Stimulated activated CD4-positive, alpha-beta T cell treated with anti-CD3 and anti-CD28 coated beads, Interleukin-2, amount 100 ng/mL, for 4 hours (primary cell): ENCODE measurements at places on chromosomes 11 and 22.

GRCh38 chr22:45692549-45692948 is 20.9 kb downstream of the ATXN10 start:
- no peak for DNase-seq

GRCh38 chr22:30227438-30228228 is 18.9 kb downstream of the LIF start:
- DNase-seq: no peak

- no peak for DNase-seq
Observed at GRCh38 chr11:6385046-6385777, 5.1 kb upstream of the SMPD1 start.

GRCh38 chr22:45583504-45583903 is 80.8 kb downstream of the FBLN1 start:
- DNase-seq: no peak

- no peak for DNase-seq
Observed at GRCh38 chr22:38296372-38296771, 20.9 kb downstream of the CSNK1E start.

DNA sequence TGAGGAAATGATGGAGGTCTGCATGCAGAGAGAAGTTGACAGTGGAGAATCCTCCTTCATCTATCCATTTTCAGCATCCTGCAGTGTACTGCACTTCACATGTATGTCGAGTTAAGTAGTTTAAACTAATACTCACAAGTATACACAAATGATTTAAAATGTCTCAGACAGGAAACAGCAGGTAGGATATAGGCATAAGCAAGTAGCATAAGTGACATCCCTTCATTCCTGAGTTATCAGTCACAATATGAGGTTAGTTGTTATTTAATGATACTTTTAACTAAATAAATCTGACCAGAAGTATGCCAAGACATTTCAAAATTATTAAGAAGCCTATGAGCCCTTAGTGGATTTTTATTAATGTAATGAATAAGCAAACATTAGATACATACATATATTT is 37.4 kb downstream of the MTMR2 start:
- no peak for DNase-seq

DNA sequence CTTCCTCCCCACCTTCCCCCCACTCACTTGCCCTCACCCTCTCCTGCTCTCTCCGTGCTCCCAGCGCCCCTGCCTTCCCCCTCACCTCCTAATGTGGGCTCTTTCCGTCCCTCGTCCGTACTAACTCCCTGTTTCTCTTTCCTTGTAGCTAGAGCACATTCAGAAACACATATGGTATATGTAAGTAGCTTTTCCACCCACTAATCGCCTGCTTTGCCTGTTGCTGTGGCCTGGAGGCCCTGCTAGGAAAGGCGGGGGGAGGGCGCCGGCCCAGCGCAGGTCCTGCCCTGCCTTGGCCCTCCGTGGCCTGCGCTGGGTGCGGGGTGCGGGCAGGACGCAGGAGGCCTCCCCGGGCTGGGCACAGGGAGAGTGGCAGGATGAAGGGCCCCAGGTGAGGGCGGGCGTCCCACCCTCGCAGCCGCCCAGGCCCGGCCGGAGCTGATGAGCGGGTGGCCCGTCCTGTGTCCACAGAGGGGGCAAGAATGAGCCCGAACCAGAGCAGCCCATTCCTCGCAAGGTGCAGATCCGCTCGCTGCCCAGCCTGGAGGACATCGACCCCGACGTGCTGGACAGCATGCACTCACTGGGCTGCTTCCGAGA is 41.7 kb downstream of the MOB2 start:
- DNase-seq: no peak

DNA sequence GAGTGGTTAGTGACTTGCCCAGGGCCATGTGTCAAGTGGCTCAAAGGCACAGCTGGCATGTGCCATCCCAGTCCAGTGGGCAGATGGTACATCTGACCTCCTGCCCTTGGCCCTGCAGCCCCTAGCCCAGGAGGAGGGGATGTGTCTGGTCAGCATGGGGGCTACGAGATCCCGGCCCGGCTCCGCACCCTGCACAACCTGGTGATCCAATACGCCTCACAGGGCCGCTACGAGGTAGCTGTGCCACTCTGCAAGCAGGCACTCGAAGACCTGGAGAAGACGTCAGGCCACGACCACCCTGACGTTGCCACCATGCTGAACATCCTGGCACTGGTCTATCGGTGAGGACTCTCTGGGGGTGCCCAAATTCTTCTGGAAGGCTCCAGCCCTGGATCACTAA is 5.7 kb upstream of the RAB1B start:
- no peak for DNase-seq

DNA sequence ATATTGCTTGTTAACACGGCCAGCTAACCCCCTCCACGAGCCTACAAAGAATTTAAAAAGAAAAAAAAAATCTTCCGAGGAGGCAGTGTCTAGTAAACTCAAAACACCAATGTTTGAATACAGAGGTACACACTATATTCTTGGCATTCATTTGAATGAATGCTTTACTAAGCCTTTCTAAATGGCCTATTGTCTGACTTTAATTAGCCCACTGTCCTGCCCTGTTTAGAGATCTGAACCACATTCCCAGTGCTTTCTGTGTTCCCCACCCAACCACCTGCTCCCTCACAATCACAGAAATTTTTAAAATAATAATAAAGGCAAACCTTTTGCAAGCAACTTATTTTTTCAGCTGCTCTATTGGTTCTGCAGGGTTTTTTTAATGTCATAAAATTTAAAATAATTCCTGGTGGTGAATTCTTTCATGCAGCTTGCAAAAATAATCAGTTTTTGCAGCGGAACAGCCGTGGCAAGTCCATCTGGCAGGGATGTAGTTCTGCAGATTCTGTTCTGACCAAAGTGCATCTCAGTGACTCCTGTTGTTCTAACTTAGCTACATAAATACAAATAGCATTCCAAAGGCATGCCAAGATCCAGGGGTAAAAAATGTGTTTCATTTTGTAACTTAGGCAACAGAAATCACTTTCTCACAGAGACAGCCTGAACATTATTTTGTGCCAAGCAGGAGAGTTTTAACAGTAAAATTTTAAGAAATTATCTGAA is 23.8 kb downstream of the POU2AF2 start:
- DNase-seq: no peak

DNA sequence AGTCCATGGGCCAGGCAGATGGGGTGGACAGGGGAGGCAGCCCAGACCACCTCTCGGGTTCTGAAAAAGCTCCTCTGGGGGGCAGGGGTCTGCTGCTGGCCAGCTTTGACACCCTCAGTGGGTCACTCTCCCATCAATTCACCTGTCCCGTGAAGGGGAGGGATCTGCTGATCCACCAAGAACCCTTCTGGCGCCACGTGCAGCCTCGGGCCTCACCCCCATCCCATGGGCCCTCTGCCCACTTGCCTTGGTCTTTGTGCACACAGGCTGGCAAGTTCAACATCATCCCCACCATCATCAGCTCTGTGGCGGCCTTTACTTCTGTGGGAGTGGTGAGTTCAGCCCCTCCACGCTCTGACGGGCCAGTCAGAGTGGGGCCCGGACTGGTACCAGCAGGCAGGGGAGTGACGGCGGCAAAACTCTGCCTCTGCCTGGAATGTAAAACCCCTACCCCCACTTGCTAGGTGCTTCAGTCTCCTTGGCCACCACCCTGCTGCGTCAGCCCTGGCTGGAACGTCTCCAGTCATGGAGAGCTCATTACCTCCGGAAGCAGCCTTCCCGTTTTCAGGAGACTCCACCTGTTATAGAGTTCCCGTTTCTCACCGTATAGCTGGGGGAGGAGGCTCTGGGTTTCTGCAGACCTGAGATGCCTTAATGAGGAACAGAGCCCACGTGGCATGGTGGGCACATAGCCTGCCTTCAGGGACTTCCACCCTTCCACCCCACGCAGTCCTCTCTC is 12.7 kb downstream of the PRG3 start:
- no peak for DNase-seq

GRCh38 chr11:44708523-44709280 is 18.1 kb upstream of the TSPAN18 start:
- no peak for DNase-seq

DNA sequence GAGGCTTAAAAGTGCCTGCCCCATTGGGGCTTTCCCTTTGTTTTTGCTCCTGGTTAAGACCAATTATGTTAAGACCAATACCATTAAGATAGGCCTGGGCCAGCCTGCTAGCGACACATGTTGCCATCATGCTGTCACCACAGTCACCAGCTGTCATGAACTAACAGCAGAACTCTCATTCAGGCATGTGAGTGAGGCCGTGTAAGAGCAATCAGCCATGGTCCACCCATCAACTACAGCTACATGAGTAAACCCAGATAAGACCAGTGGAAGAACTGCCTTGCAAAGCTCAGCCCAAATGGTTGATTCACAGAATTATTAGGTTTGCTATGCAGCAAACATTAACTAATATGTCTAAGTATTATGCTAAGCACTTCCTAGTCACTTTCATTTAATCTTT is 19.9 kb downstream of the GLYAT start:
- DNase-seq: no peak

DNA sequence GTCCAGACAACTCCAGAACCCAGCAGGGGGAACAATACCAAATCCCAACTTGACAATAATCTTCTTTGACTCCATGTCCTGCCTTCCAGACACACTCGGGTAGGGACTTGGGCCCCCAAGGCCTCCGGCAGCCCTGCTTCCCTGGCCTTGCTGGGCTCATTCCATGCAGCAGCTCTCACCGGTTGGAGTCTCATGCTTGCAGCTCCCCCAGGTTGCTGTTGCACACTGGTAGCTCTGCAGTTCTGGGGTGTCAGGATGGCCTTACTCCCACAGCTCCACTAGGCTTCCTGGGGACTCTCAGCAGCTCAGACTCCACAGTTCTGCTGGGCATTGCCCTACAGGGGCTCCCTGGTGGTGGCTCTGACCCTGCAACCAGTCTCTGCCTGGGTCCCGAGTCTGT is 42.8 kb downstream of the ST3GAL4 start:
- no peak for DNase-seq

DNA sequence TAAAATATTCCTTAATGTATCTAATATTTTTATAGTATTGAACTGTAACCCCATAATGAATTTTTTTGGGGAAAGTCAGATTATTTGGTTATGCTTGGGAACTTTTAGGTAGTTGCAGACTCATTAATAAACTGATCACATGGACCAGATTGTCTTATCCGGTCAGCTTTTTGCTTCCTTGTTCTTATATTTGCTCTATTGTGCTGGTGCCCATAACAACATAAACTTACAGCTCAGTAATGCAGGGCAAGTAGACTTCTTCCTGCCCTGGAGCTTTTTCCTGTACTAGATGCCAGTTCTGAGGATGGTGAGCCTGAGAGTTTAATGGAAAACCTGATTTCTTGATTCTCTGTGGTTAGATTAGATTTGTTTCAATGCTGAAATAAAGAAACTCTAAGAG is 53.2 kb downstream of the MTMR3 start:
- no peak for DNase-seq
